Fibroblast of lung (primary cell): ENCODE measurements at places on chromosomes 3 and 15.

DNA sequence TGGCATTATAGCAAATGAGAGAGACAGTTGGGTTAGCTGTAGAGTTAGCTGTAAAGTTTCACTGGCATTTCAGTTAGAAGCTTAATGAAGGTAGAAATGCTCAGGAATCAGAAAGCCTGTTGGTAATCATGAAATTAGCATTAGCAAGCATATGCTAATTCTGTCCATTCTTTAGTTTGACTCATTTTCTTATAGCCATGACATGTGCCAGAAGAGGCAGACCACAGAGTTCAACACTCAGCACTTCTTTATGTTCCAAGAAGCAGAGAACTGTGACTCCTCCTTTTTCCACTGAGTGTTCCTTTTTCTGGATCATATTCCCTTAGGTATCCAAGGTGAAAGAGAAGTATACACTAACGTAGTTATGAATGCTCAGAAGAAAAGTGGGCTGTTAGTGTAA, 276.2 kb upstream of the SGO1 start:
- DNase-seq = no peak

GRCh38 chr3:27287052-27287451, 82.1 kb downstream of the NEK10 start:
- DNase-seq = no peak

DNA sequence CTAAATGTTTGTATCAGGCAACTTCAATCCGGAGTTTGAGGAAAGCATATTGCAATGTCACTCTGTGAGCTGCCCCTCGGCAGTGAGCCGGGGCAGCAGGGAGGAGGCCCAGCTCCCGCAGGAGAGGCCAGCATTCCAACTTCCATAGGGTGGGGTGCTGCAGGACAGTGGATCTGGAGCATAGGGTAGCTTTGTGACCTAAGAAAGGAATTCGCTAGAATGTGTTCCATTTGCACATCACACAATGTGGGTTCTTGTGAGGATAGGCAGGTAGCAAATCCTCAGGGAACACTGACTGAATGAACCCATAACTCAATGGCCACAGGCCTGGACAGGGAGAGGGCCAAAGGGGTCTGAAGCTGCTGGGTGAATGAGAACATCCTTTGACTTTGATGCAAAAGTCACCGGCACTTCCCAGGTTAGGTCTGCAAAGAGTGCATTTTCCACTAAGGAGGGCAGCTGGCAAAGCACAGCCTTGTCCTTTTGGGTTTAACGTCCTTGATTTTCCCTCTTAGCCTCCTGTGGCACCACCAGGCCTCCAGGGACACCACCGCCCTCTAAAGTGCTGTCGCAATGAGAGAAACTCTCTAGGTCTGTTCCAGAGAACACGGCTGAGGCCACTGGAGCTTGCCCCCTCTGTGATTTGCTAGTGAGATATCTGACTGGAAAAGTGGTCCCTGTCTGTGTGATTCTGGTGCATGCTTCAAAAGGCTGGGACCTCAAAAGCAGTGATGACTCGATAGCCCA, 36.2 kb downstream of the GABRB3 start:
- no peak for DNase-seq

DNA sequence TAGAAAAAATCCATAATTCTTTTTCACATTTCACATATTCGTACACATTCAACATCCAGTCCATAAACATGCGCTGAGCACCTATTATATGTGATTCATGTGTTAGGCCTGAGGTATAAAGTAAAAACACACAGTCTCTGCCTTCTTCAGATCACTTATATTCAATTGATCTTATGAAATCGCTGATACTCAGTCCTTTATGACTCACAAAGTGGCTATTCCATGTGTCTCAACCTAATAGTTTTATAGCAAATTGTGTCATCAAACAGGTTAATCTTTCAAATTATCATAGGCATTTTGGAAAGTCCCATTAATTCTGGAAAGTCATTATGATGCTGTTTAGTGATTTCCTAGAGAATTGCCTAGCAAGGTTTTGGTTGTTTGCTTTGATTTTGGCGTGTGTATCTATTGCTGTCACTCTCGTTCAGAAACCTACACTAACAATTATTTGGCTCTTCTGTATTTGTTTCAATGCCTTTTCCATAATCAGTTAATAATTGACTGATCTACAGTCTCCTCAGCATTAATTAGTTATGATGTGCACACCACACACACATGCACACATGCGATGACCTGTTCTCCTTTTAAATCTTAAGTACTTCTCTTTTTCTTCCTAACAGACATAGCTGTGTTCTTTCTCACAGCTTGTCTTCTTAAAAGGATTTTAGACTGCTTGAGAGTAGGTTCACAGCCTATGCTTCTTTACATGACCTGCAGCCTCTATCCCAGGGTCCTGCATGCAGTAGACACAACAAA, 353.1 kb downstream of the MECOM start:
- no peak for DNase-seq

- no peak for DNase-seq
Measured at GRCh38 chr3:61448378-61448777, 113.0 kb upstream of the PTPRG start.

- no peak for DNase-seq
Measured at GRCh38 chr3:155581579-155581978, 163.3 kb downstream of the PLCH1 start.

GRCh38 chr3:43779850-43780249, 89.1 kb downstream of the ABHD5 start:
- DNase-seq = no peak

GRCh38 chr3:177321819-177322218, 124.5 kb upstream of the TBL1XR1 start:
- no peak for DNase-seq

GRCh38 chr3:16280671-16281070, 15.7 kb downstream of the OXNAD1 start:
- DNase-seq = no peak

DNA sequence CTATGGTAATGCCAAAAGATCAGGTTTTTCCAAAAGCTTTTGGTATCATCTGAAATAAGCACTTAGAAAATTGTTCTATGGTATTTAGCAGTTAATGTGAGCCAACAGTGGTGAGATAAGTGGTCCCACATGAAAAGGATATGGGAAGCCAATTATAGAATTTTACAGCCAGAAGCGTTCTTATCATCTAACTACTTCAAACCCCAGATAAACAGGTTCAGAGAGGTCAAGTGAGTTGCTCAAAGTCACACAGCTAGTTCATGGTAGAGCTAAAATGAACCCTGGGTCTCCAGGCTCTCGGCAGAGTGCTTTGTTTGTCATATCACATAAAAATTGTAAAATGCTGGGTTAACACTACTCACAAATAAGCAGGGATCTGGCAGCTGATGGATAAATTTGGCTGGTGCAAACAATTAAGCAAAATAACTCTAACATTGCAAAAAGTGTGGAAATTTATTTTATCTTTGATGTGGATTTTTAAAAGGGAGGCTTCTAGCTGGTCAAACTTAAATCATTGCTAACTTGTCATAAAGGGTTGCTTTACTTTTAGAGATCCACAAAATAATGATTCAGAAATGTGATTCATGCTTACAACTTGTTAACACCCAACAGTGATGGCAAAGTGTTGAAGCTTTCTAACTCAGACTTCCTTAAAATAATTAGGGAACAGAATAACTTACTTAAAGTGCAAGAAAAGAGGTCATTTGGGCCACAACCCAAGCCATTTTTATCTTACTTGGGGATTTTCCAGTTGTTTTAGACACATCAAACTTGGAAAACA, 202.8 kb upstream of the TBC1D5 start:
- DNase-seq = no peak

DNA sequence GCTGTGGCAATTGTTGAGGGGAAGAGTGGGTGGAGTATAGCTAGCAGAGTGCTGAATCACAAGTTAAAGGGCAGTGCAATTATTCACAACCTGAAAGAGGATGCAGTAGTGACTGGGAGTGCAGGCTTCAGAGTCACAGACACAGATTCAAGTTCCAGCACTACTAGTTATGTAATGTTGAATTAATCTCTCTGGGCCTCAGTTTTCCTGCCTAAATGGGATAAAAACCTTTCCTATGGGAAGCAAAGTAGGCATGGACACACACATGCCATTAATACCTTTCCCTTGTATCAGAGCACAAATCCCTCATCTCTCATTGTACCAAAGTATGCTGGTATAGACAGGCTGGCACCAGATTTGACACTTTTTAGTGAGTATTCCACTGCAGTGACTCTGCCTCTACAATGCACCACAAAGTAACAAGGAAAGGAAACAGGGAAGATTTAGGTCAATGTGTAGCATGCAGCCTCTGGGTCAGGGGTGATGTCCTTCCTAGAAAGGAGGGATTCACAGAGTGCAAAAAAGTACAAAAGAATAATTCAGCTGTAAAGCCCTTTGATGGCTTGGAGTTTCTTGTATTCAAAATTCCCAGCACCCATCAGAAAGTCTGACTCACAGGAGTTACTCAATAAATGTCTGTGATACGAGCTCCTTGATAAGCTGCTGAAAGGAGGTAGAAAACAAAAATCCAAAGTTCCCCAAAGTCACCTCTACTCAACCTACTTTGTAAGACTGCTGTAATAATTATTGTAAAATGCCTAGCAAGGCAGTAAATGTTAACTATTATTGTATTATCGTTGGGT, 507.5 kb upstream of the TGFBR2 start:
- peak; percentile 38 for DNase-seq

- DNase-seq = peak; percentile 80
Measured at GRCh38 chr3:9074079-9074478, 110.8 kb upstream of the RAD18 start.

- no peak for DNase-seq
Measured at GRCh38 chr15:31550211-31550977, 223.8 kb downstream of the KLF13 start.
